Right lung (tissue), 10 donors: ENCODE measurements at places on chromosomes 12 and 14. TPM values are rescaled to one million over a fixed set of nuclear protein-coding genes. Genes with fewer than 3 reads are reported as not detected.

DNA sequence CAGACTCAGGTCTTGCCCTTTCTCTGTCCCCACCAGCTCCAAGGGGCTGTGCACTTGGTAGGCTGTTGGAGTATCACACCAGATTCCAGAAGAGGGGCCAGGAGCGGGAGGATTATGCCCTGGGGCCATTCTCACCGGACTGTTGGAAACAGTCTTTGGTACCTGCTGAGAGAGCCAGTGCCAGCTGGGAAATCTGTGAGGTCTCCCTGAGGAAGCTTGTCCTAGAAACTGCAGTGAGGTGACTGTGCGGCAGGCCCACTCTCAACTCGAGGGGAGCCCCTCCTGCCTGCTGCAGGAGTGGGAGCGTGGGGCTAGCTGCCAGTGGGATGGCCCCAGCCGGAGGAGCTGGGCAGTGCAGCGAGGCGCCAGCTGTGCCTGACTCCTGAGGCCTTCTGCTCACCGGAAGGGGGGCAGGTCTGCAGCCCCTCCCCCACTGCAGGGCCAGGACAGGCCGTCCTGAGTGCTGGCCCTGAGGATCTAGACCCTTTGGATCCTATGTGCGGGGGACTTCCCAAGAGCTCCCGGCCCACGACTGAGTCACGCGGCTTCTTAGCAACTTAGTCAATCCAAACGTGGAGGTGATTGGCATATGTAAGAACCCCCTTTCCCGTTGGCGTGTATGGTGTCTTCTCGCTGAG lies 295.2 kb downstream of the CACNA1C start:
- DNase-seq, result no peak

DNA sequence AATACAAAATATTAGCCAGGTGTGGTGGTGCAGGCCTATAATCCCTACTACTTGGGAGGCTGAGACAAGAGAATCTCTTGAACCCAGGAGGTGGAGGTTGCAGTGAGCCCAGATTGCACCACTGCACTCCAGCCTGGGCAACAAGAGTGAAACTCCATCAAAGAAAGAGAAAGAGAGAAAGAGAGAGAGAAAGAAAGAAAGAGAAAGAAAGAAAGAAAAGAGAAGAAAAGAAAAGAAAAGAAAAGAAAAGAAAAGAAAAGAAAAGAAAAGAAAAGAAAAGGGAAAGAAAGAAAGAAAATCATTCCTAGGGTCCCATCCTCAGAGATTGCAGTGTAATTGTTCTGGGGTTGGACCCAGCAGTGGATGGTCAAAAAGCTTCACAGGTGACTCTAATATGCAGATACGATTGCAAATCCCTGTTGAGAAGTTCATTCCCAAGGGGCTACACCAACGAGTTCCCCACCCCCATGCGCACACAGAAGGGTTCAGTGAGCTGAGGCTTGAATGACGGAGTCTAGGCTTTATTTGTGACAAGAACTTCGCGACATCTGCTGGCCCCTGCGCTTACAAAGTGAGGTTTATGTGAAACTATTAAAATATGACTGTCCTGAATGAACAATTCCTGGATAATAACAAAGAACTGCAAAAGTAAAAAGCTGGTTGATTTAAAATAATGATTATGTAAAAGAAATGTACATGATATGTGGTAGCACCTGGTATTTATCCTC lies 17.4 kb upstream of the RNASE12 start:
- no peak for DNase-seq

The ZFC3H1 gene
- polyA plus RNA-seq, result 87.6 TPM

GRCh38 chr12:12443431-12443878 lies 86.6 kb downstream of the BORCS5 start:
- DNase-seq, result no peak

The LTBR gene
- polyA plus RNA-seq, result 74.7 TPM

The FCF1 gene
- polyA plus RNA-seq, result 86.5 TPM

The SLC8A3 gene
- polyA plus RNA-seq, result 23.7 TPM

DNA sequence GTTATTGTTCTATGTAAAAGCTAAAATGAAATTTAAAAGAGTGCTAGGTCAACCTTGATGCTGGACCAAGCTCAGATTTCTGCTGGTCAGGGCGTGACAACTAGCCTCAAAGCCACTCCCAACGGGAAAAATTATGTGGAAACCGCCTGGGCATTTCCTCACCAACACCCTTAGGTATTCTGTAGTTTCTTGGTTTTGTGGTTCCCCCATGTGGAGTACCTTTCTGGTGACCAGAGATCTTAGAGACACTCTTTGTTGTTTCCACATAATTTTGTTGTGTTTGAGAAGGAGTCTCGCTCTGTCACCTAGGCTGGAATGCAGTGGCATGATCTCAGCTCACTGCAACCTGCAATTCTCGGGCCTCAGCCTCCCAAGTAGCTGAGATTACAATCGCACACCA lies 119.9 kb downstream of the DENND5B start:
- DNase-seq, result no peak

The C1QL4 gene
- polyA plus RNA-seq, result not detected

The KRT2 gene
- not detected for polyA plus RNA-seq

The EMP1 gene
- polyA plus RNA-seq, result 91.0 TPM
